HL-60 (cell line): ENCODE measurements at places on chromosomes 11 and 22.

DNA sequence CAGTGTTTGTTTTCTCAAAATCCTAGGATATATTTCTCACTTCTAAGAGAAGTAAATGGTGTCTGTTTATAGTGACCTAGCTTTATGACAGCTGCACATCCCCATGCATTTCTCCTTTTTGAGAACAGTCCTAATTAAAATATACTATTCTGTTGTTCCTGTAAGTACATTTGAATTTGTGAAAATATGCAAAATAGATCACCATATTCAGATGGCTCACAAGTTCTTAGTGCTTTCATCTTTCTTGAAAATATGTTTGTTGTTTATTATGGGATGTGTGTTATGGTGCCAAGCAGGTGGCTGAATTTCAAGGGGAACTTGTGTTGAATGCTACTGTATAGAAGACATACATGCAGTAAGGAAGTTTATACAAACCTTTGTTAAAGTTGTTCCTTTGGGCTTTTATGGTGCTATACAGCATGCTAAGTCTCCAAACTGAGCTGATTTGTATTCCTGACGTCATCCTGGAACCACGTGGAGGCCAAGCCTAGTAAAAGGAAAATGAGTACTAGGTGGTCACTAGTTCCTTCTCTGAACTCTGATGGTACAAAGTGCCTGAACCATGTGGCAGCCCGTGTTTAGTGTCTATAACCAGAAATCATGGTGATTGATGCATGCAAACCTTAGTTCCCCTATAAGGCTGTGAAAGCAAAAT is 7.8 kb upstream of the VSTM5 start:
- DNase-seq = no peak

DNA sequence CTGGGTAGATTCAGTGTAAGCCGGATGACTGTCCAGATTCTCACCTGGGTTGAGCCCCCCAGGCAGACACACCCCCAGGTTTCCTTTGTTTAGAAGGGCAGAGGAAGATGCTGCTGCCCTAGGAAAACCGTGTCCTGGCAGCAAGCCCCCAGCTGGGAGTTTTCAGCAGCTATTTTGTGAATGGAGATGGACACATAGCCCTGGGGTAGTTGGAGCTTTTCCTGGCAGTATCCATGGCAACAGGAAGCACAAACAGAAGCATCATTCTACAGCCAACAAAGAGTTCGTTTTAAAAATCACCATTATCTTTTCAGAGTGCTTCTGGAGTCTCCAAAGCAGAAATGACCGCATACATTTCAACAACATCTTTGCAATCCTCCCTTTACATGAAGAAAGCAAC is 245.5 kb downstream of the BRD1 start:
- no peak for DNase-seq

DNA sequence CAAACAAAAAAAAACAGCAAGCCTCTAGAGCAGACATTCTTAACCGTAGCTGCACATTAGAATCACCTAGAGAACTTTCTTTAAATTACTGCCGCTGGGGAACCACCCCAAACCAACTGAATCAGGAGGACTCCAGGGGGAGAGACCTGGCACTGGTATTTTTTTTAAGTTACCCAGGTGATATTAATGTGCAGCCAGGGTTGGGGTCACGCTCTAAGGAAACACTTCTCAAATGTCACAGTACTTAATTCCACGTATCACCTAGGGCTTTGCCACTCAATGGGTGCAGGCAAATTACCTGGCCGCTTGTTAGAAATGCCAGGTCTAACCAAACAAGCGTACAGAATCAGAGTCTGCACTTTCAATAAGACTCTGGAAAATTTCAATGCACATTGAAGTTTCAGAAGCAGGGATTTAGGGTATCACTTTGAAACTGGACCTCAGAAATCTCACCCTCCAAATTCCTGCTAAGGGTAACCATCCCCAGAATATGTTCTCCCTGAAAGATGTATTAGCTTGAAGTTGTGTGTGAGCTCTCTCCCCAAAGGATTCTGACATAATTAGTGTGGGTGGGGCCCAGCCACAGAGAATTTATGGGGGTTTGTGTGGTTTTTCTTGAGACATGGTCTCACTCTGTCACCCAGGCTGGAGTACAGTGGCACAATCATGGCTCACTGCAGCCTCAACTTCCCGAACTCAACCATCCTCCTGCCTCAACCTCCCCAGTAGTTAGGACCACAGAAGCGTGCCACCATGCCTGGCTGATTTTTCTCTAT is 12.7 kb upstream of the ISX start:
- no peak for DNase-seq

DNA sequence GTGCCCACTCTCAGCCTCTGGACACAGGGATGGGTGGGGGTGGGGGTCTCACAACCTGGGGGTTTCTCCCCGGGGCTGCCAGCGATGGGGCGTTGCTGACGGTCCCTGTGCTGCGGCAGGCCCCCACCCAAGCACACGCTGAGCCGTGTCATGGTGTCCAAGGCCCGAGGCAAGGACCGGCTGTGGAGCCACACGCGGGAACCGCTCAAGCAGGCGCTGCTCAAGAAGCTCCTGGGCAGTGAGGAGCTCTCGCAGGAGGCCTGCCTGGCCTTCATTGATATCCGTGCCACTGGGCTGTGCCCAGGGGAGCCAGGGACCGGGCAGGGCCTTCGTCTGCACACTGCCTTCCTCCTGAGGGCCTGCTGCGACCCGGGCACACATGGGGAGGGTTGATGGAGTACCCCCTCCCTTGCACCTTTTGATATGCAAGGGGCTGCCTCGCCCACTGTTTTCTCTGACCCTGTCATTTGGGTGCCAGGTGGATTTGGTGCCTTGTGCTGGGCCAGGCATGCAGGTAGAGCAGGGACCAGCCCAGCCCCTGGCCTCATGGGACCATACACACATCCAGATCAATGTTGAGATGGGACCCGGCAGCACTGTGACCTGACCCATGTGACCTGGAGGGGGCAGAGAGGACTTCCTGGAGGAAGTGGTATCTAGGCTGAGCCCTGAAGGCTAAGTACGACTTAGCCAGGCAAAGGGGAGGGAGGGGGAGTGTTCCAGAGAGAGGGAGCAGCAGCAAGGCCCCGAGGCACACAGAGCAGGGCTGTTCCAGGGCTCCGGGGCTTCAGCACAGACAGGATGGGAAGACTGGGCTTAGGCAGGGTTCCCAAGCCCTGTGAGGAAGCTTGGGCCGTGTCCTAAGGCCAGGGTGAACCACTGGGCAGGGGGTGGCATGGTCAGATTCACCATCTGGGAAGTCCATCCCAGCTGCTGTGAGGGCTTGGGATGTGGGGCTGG is 75.2 kb downstream of the MYO7A start:
- no peak for DNase-seq

DNA sequence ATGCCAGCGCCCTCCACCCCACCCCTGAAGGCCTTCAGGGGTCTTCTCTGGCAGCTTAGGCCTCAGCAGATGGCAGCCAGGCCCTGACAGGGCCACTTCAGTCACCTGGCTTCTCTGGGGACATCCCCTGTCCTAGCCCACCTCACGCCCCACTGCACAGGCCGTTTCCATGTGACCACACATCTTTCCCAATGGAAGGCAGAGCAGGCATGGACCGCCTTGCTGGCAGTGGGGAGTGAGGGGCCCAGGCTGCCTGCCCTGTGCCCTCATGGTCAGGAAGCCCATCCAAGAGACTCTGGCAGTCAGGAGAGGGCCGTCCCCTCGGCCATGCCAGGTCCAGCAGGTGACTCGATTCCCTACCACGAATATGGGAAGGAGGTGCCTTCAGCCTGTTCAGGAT is 25.8 kb downstream of the MACROD1 start:
- no peak for DNase-seq

DNA sequence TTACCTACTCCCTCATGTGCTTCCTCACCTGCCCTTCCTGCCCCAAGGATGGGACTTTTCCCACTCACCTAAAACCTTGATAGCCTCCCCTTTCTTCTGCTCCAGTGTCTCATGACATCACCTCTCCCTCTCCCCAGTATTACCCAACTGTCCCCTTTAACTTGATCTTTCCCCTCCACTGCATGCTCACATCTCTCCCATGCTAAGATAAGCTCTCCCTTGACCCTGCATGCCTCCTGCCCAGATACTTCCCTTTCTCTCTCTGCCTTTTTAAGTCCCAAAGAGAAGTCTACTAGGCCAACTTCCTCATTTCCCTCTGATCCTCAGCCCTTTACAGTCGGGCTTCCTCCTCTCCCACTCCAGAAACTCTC is 14.8 kb downstream of the CD3E start:
- DNase-seq = peak; percentile 77

- no peak for DNase-seq
Observed at GRCh38 chr11:95364324-95365295, 133.6 kb upstream of the SESN3 start.

DNA sequence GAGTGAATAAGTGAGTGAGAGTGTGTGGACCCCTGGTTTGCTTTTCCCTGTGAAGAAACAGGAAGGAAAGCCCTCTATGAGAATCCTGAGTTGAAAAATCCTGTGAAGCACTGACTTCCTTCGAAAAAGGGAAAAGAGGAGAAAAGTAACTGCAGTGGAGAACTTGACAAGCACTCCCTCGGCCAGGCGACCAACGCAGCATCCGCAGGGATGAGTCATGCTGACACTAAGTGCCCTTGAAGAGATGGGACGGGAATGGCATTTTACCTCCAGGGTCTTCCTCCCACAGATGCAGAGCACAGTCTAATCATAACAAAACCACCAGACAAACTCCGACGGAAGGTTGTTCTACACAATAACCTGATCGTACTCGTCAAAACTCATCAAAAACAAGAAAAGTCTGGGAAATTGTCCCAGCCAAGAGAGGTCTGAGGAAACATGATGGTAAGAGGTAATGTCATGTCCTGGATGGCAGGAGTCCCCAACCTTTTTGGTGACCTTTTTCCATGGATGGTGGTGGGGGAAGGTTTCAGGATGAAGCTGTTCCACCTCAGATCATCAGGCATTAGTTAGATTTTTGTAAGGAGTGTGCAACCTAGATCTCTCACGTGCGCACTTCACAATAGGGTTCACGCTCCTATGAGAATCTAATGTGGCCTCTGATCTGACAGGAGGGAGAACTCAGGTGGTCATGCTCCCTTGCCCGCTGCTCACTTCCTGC is 132.2 kb upstream of the B3GAT1 start:
- DNase-seq = no peak

GRCh38 chr22:32854351-32854804 is 52.9 kb downstream of the TIMP3 start:
- DNase-seq = no peak

DNA sequence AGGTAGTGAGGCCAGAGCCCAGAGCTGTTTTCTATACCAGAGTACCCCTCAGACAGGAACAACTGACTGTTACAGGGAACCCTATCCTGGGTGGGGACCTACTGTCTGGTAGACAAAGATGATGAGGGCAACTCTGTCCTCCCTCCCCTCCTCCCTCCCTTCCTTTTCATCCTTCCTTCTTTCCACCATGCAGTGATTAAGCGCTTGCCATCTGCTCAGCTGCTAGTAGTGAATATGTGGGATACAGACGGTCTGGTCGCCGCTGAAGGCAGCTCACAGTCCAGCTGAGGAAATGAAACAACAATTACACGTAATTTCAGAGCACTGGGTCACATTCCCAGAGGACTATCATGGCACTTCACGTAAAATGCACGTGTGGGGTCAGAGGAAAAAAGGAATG is 597.1 kb downstream of the BUD13 start:
- no peak for DNase-seq

GRCh38 chr11:105155679-105156078 is 16.1 kb upstream of the CARD18 start:
- no peak for DNase-seq

DNA sequence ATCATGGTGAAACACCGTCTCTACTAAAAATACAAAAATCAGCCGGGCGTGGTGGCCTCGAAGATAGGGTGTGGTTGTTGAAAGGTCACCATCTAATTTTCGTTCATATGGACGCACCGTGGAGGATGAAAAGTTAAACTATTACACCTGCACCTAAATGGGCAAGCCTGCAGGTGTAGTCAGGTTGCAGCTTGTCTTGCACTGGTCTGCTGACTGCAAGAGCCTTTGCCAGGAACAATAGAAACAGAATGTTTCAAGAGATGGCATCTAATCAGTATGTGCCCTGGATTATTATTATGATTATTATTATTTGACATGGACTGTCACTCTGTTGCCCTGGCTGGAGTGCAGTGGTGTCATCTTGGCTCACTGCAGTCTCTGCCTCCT is 908 bp downstream of the NADSYN1 start:
- DNase-seq = no peak

- no peak for DNase-seq
Observed at GRCh38 chr11:44747836-44748235, 21.1 kb downstream of the TSPAN18 start.

DNA sequence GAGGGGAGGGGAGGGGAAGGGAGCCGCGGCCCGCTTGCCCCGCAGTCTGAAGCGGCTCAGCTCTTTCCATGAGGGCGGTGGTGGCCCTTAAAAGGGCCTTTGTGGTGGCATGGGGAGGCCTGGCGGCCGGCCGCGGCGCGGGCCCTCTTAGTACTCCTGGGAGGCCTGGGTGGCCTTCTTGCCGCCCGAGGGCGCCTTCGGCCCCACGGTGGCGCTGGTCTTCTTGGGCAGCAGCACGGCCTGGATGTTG is 6.9 kb downstream of the DPAGT1 start:
- DNase-seq = no peak

DNA sequence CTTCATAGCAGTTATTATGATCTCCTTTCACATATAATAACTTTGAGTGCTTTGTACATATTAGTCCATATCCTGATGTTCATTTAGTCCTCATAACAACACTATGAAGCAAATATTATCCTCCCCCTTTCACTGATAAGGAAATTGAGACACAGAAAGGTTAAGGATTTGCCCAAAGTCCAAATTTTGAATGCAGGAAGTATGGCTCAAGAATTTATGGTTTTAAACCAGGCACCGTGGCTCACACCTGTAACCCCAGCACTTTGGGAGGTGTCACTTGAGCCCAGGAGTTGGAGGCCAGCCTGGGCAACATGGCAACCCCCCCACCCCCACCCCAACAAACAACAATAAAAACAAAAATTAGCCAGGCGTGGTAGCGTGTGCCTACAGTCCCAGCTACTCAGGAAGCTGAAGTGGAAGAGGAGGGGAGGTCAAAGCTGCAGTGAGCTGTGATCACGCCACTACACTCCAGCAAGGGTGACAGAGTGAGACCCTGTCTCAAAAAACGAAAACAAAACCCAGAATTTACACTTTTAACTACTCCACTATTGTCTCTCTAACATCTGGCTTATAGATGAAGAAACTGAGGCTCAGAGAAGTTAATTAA is 8.6 kb downstream of the CCDC34 start:
- no peak for DNase-seq

GRCh38 chr22:37313376-37314314 is 31.3 kb downstream of the CYTH4 start:
- no peak for DNase-seq

GRCh38 chr11:119650251-119650650 is 78.7 kb downstream of the NECTIN1 start:
- no peak for DNase-seq

GRCh38 chr11:35050541-35050995 is 88.4 kb upstream of the CD44 start:
- peak; percentile 50 for DNase-seq
